ENCODE measurements at places on chromosomes 16 and 17.
A peak's percentile ranks its signal among the peaks of the same experiment; 100 is the strongest.

DNA sequence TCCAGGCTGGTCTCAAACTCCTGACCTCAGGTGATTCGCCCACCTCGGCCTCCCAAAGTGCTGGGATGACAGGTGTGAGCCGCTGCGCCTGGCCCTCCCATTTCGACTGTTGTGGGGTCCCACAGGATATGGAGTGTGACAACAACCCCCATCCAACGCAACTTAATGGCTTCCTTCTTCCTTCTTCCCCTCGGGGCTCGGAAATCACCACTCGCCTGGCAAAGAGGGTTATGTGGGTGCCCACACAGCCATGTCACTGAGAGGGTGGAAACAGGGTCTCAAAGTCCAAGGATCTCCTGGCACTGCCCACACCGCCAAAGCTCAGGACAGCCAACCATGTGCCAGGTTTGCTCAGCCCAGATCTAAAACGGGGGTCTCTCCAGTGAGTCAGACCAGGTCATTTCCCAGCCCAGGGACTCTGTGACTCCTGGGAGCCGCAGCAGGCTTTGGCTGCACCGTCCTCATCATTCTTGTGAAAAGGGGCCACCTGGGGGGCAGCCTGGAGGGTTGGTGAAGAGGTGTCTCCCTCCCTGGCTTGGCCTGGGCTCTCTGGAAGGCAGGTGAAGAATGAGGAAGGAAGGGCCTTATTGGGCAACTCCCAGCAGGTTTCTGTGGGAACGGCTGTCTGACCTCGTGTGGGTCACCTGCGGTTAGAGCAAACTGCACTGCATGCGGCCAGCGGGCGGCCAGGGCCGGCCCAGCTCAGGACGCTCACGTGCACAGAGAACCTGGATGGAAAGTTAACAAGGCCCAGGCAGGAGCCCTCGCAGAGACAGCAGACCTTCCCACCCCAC, 25.3 kb upstream of the LITAF start:
- DNase-seq = no peak

- no peak for DNase-seq
Measured at GRCh38 chr16:6667393-6667792, 665.3 kb upstream of the RBFOX1 start.

GRCh38 chr16:84085773-84086172, 31.0 kb downstream of the MBTPS1 start:
- DNase-seq = no peak

DNA sequence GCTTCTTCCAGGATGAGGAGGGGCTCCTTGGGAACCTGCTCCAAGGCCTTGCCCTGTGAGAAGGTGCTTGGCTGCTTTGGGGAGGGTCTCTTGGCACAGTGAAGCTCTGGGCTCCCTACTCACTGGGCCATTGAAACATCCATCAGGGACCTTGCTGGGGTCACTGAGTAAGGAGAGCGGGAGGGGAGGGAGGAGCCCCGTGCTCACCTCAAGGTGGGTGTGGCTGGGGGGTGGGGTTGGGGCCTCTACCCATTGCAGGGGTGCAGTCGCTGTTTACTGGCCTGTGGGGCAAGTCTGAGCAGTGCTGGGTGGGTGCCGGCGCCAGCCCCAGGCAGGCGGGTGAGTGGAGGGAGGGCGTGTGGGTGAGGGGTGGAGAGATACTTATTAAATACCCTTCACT, 9.9 kb downstream of the TNS4 start:
- DNase-seq = no peak

DNA sequence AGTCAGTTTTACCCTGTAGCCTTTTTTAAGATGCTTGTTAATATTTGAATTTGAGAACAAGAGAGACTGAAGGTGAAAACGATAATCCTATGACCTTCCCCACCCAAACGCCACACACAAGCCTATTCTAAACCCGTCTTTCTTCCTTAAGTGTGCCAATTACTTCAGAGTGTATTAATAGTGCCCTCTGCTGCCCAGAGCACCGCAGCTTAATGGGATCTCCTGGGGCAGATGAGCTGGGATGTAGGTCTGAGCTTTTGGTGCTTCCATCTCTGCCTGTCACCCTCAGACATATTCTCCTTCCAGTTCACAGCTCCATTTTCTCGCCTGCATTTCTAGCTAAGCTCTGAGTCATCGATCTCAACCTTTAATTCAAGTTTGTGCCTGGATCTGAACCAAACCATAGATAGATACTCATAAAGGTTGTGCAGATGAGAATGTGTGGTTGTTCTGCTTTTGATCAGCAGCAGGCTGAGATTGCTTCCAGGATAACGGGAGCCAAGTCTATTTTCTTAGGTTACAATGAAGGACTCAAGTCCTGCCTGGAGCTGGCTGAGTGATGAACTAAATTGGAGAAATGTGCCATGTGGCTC, 46.4 kb upstream of the CDH13 start:
- DNase-seq = peak; percentile 1

DNA sequence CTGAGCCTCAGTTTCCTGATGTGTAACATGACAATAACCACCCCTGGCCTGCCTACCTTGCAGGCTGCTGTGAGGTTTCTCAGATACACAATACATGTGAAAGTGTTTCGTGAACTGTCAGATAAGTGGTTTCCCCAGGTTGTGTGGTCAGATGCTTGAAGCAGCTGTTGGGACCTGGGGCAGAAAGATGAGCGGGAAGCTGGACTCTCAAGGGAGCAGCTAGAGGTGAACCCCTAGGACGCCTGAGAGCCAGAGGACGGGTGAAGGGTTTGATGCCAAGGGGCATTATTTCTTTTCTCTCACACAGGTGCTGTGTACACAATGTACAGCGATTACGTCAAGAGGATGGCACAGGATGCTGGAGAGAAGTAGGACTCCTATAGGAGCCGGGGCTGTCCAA, 2.3 kb downstream of the HIGD1B start:
- no peak for DNase-seq

DNA sequence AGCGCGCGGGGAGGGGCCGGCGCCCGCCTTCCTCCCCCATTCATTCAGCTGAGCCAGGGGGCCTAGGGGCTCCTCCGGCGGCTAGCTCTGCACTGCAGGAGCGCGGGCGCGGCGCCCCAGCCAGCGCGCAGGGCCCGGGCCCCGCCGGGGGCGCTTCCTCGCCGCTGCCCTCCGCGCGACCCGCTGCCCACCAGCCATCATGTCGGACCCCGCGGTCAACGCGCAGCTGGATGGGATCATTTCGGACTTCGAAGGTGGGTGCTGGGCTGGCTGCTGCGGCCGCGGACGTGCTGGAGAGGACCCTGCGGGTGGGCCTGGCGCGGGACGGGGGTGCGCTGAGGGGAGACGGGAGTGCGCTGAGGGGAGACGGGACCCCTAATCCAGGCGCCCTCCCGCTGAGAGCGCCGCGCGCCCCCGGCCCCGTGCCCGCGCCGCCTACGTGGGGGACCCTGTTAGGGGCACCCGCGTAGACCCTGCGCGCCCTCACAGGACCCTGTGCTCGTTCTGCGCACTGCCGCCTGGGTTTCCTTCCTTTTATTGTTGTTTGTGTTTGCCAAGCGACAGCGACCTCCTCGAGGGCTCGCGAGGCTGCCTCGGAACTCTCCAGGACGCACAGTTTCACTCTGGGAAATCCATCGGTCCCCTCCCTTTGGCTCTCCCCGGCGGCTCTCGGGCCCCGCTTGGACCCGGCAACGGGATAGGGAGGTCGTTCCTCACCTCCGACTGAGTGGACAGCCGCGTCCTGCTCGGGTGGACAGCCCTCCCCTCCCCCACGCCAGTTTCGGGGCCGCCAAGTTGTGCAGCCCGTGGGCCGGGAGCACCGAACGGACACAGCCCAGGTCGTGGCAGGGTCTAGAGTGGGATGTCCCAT, 232.8 kb downstream of the SEC14L1 start:
- peak; percentile 50 for DNase-seq

- no peak for DNase-seq
Measured at GRCh38 chr17:74541176-74542111, 4.5 kb downstream of the CD300C start.

GRCh38 chr17:16306211-16306610, 47.1 kb downstream of the CENPV start:
- DNase-seq = no peak

DNA sequence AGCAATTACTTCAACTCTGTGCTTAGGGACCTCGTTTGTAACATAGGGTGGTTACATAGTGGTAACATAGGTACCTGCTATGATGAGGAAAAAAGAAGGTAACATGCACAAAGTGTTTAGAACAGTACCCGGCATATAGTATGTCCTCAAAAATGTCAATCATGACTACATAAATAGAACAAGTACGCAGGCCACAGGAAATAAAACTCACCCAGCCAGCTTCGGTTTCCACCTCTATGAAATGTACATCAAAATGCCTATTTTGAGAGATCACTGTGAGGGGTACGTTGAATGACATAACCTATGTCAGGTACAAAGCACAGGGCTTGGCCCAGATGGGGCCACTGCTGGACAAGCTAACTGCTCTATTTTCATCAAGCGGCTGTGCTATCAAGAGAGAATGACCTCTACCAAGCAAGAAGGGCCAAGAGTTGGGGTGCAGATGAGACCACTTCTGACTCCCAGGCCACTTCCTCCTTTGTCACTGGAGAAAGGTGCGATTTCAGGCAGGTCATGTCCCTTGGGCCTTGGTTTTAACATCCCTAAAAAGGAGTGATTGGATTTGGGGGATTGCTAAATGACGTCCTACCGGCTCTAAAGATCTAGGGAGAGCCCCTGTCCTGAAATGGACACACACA, 45.4 kb downstream of the WSB1 start:
- no peak for DNase-seq

DNA sequence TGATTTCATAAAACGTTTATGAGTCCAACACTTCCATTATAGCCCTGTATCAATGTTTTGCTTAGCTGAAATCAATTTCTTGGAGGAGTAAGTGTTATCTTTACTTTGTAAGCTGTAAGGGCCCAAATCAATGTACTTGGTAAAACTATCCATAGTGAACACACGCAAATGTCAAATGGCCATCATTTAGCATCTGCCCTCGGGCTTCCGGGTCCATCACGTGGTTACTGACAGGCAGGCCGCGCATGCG, 687 bp upstream of the NARF start:
- DNase-seq = peak; percentile 94

- DNase-seq = no peak
Measured at GRCh38 chr17:46950997-46951621, 27.9 kb downstream of the RPRML start.

- DNase-seq = no peak
Measured at GRCh38 chr16:67673712-67674580, 7.3 kb downstream of the C16orf86 start.

GRCh38 chr17:852349-852748, 70.2 kb downstream of the MRM3 start:
- no peak for DNase-seq

DNA sequence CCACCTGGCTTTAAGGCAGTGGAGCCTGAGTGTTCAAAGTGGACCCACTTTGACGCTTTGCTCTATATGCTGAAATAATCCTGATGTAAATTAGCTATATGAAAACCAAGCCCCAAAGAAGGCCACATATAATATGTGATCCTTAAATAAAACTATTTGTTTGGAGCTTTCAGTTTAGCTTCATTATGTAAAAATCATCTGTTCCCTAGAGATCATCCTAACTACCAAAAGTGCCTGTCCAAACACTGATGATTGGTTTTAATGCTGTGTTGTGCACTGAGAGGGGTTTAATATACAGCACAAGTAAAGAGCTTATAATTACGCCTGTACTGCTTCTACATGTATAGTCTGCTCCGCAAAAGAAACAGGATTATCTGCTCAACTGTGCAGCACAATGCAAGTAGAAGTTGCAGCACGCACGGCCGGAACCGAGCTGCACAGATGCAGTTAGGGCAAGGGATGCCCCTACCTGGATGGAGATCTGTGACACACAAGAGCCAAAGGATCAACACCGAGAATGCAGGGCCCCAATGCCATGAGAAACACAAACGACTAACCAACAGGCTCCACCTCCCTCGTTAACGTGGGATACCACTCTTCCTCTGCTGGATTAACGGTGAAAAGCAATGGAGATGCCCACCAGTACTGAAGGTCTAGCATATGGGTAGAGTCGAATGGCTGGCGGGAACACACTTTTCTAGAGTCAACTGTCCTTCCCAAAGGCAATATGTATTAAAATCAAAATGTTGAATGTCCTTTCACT, 20.5 kb downstream of the USP7 start:
- DNase-seq = no peak

- DNase-seq = no peak
Measured at GRCh38 chr17:68175416-68175815, 72.4 kb upstream of the AMZ2 start.

All from CD4-positive, alpha-beta T cell treated with Interleukin-2 at 100 ng/mL for 4 hours (primary cell).